ENCODE measurements at places on chromosomes 3 and 15.

DNA sequence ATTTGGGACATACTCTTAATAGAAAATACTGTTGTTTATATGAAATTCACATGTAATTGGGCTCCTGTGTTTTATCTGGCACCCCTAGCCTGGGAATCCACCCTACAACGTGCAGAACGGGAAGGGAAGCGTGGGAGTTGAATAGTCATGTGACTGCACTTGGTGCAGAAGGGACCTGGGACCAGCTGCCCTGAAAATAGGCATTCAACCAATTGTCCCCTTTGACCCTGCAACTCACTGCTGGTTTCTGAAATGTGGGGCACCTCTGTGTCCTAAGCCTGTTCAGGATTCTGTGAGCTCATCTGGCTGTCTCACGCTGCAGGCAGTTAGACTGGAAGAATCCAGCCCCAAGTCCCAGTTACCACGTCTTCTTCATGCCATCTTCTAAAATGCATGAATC lies 79.7 kb downstream of the CACNA2D3 start:
- no peak for DNase-seq

DNA sequence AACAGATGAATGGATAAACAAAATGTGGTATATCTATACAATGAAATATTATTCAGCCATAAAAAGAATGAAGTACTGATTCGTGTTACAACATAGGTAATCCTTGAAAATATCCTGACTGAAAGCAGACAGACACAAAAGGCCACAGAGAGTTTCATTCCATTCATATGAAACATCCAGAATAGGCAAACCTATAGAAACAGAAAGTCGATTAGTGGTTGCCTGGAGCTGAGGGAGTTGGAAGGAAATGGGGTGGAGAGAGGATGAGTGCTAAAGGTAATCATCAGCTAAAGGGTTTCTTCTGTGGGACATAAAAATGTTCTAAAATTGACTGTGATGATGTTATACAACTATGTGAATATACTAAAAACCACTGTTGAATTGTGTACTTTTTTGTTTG lies 22.9 kb downstream of the FOXP1 start:
- DNase-seq = no peak

DNA sequence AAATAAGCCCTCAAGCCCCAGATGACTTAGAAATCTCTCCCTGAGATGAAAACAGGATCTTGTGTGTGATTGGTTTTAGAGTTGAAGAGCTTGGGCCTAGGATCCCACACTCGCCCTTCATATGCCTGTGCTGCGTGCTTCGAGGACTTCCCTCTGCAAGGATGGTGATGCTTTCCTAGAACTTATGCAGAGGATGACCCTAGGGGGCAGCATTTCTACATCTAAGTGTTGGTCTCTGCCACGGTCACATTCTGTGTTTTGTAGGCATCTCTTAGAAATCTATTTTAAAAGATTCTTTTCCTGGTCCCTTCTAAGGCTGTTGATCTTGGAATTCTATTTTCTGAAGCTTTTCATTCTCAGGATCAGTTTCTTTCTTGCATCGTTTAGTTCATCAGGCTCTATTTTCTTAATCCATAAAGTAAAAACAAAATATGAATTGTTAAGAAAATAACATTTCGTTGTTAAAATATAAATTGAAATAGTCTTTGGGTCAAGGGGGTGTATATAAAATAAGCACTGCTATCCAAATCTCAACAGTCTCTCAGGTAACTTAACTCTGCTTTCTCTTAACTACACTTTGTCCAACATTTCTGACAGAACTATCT lies 45.7 kb downstream of the WDR76 start:
- no peak for DNase-seq

GRCh38 chr3:46491089-46492070 lies 6.4 kb upstream of the RTP3 start:
- no peak for DNase-seq

GRCh38 chr15:77060546-77060945 lies 10.4 kb downstream of the TSPAN3 start:
- DNase-seq = no peak

GRCh38 chr3:2950159-2950558 lies 160.0 kb downstream of the IL5RA start:
- DNase-seq = no peak

GRCh38 chr15:60583946-60584345 lies 105.0 kb upstream of the ICE2 start:
- no peak for DNase-seq

DNA sequence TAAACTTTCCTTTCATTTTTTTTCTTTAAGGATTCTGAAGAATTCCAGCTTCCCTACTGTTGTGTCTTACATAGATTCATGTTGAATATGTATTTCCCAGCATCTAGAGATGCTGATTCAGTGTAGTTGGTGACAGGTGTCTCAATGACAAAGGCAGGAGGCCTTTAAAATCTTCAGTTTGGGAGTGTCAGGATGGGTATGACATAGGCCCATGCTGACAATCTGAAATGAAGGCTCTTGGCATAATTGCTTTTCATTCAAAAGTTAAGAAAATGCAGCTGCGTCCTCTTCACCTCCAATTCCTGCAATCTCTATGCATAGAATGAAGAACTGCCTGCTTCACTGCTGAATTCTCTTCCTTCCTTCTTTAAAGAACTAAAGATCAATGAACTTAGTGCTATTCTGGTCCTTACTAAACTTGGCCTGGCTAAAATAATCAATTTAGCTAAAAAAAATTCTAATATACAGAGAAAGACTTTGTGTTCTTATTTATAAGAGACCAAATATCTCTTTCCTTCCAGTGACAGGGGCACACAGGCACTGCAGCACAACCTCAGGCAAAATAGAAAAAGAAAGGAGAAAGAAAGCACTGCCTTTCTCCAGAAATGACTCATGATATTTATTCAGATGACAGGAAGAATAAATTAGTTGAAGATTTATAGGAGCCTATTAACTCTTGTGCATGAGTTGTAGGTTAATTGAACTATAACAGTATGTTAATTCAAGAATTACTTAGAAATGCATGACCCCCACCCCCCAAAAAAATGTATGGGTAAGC lies 152.6 kb upstream of the GBE1 start:
- DNase-seq = no peak

- DNase-seq = no peak
Measured at GRCh38 chr3:152219216-152219615, 49.5 kb upstream of the MBNL1 start.

DNA sequence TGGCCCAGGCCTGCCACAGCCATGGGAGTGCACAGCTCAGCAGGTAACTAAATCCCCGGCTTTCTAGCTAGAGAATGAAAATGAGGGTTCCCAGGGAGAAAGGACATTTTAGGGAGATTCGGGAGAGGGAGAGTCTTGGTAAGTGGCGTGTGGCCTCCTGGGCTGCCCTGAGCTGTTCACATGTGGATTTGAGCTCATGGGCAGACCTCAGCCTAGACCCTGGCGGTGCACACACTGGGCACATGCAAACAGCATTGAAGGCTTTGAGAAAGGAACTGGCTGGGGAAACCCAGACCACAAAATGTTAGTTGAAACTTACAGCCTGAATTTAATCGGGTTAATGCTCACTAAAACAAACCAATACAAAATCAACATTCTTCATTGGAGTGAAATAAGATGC lies 72.4 kb downstream of the TFRC start:
- DNase-seq = no peak

GRCh38 chr3:197554196-197554561 lies 1.6 kb downstream of the BDH1 start:
- DNase-seq = no peak

DNA sequence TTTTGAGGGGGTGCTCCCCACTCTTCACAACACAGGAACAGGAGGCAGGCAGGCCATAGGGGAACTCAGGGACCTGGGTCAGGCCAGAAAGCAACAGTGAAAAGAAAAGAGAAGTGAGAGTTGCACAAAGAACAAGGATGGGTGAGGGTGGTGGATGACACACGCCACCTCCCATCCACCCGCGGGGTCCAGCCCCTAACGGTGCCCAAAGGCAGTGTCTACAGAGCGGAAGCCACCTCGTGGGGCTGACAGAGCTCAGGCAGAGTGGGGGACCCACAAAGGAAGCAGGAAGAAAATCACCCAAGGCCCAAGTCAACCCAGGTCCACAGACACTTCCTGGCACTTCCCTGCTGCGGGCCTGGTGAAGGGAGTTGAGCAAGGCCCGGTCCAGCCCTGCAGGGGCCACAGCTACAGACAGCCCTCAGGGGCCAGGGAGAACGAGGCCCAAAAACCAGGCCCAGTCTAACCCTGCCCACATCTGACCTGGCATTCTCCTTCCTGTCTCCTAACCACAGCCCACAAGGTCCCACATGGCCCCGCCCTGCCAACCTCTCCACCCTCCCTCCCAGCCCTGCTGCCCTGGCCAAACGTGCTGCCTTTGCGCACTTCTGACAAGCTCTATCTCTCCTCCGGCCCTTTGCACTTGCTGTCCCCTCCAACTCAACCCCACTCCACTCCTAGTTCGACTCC lies 5.9 kb downstream of the NUP210 start:
- no peak for DNase-seq

GRCh38 chr3:67653425-67654098 lies 850 bp downstream of the SUCLG2 start:
- no peak for DNase-seq

DNA sequence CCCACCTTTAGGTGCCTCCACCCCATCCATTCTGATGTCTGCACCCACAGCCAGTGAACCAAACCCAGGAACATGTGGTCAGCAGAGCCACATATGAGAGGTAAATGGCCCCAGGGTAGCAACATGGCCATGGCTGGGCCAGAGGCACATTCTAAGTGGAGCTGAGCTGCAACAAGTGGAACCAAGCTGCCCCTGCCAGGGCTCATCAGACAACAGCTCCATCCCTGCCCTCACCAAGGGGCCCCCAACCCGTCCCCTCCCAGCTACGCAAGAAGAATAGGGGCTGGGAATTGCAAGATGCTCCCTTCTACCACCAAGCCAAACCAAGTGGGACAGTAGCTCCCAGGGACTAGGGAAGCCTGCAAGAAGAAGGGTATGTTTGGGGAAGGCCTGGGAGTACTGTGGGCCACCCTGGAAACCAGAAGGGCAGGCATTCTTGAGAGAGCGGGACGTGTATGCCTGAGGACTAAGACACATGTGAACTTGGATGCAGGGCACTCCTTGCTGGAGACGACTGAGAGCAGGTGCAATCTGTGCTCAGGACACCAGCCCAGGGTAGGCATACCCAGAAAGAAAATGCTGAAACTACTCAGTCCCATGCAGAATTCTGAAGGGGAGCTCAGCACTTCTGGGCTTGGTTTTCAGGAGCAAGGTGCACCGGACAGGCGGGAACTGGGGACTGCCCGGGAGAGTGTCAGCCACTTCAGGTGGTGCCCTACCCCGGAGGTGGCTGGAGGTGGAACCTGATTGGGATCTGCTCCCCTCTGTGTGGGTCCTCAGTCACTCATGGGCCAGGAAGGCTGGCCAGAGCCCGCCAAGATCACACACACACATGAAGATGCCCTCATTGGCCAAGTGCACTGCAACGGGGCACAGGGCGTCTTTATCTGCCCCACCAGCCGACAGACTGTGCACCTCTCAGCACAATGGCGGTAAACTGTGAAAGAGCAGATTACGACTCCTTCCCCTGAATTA lies 9.5 kb downstream of the MYL3 start:
- DNase-seq = no peak

- no peak for DNase-seq
Measured at GRCh38 chr3:183698318-183698751, 738 bp downstream of the YEATS2 start.

Measured in cortex of kidney (tissue), 1 donor.